ENCODE measurements at places on chromosomes 11 and 22.
A peak's percentile ranks its signal among the peaks of the same experiment; 100 is the strongest.

GRCh38 chr11:123330071-123330470 is 100.0 kb upstream of the GRAMD1B start:
- DNase-seq = no peak

GRCh38 chr11:77191823-77192495 is 63.9 kb downstream of the MYO7A start:
- DNase-seq = peak; percentile 92

DNA sequence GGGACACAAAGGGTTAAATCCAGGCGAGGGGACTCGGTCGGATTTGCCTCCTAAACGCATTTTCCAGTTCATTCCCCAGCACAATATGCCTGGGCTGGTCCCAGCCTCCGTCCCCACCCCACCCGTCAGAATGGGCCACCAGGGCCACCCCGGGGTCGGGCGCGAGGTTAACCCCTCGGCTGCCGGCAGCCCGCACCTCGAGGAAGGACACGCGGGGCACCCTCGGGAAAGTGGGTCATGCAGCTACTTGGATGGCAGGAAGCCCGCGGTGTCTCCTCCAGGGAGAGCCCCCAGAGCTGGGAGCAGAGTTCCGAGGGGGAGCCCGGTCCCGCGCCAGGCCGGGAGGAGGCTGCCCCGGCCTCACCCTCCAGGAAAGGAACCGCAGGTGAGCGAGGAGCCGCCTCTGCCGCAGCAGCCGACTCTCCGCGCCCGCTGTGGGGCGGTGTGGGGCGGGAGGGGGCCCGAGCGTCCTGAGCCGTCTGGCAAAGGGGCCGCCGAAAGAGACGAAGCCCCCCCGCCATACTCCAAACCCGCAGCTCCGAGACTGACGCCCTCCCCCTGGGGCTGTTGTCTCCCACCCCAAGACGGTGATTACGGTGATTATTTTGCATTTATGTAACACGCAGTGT is 1.4 kb downstream of the NECTIN1 start:
- DNase-seq = no peak

DNA sequence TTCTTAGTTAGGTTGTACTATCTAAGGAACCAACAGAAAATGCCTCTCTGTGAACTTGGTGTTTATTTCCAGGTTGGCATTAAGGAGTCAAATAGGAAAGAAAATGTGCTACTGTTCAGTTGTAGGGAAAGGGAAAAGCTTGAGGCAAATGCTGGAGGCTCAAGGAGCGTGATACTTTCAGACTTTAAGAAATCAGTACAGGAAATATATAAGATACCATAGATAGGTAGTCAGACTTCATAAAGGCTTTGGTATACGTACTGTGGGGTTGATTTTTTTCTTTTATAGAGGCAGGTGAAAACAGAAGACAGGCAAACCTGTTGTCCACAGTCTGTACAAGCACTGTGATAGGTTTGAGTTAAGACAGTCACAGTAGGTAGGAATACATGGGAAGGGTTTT is 30.8 kb downstream of the EP300 start:
- DNase-seq = no peak

GRCh38 chr22:39280250-39280649 is 35.5 kb upstream of the PDGFB start:
- no peak for DNase-seq

DNA sequence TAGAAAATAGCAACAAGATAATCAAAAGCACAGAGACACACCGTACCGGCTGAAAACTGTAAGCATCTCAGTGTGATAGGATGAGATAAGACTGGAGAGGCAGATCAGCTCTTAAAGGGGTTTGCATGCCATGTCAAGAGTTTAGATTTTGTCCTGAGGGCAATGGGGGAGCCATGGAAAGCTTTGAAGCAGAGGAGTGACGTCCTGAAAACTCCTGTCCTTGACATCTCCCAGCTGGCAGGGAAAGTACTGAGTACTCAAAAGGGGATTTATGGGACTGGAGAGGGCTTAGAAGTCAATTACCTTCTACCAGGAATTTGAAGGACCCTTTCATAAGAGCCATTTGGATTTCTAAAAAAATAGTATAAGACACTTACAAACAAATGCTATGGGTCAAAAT is 420.5 kb upstream of the NARS2 start:
- DNase-seq = no peak

GRCh38 chr22:34111210-34111824 is 191.0 kb upstream of the LARGE1 start:
- peak; percentile 20 for DNase-seq

- no peak for DNase-seq
Measured at GRCh38 chr11:46338988-46339666, 8.1 kb upstream of the DGKZ start.

GRCh38 chr22:39646398-39647063 is 76.0 kb downstream of the CACNA1I start:
- no peak for DNase-seq

- no peak for DNase-seq
Measured at GRCh38 chr22:17950651-17951214, 73.6 kb downstream of the MICAL3 start.

DNA sequence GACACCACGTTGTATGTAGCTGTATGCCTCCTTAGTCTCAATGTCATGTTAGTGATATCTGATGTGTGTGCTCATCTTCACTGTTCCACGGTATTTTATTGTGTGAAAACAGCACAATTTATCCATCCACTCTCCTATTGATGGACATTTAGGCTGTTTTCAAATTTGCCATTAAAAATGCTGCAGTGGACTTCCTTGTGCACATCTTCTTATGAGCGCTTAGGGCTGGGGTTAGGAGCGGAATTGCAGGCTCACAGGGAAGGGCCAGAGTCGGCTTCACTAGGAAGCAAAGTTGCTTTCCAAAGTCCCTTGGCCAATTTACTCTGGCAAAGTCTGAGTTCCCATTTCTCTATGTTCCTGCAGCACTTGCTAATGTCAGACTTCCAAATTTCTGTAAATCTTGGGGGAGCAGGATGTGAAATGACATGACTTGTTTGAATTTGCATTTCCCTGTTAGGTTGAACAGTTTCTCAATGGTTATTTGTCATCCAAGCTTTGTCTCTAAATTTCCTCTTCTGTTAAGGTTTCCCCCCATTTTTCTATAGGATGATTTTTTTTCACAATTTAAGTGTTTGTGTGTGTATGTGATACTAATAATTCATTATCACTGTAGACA is 75.4 kb downstream of the MYEOV start:
- DNase-seq = no peak

DNA sequence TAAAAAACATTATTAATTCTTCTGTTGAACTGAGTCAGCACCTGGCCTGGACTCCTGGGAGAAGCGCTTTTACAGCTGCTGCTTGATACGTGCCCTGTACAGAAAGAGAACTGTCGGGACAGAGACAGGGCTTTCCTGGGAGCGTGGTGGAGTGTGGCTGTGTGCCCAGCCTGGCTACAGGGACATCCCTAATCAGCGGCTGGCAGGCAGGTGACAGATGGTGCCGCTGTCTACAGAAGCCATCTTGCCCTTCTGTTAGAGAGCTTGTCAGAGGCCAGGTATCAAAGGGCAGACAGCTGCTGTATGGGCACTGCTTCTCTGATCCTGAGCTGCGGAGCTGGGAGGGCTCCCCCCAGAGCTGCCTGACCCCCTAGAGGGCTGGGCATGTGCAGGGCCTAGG is 361.8 kb downstream of the TENM4 start:
- DNase-seq = no peak

DNA sequence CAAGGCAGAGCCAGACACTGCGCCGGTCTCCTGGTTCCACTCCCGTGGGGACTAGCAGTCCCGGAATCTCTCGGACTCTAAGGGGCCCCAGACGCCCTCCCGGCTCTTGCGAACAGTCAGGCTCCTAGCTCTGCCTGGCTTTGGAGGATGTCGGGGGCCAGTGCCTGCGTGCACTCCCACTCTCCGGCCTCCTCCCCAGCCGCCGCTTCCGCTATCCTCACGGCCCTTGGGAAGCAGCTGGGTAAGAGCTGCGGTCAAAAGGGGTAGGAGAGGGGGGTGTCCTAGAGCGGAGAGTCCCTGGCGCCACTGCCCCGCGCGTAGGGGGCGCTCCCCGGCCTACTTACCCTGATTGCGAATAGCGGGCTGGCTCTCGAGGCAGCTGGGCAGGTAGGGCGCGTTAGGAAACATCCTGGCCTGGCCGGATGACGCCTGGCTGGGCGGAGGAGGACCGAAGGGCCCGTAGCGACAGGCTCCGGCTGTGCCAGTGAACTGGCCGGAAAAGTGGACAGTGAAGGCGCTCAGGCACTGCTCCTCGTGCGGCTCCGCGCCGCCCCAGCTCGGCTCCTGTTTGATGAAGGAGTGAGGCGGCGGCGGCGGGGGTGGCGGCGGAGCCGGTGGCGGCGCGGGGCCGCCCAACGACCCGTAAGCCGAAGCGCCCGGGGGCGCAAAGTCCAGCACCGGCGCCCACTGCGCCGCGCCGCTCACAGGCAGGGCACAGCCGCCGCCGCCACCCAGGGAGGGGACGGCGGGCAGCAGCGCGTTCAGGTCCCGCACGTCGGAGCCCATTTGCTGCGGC is 785 bp downstream of the WT1 start:
- DNase-seq = no peak

DNA sequence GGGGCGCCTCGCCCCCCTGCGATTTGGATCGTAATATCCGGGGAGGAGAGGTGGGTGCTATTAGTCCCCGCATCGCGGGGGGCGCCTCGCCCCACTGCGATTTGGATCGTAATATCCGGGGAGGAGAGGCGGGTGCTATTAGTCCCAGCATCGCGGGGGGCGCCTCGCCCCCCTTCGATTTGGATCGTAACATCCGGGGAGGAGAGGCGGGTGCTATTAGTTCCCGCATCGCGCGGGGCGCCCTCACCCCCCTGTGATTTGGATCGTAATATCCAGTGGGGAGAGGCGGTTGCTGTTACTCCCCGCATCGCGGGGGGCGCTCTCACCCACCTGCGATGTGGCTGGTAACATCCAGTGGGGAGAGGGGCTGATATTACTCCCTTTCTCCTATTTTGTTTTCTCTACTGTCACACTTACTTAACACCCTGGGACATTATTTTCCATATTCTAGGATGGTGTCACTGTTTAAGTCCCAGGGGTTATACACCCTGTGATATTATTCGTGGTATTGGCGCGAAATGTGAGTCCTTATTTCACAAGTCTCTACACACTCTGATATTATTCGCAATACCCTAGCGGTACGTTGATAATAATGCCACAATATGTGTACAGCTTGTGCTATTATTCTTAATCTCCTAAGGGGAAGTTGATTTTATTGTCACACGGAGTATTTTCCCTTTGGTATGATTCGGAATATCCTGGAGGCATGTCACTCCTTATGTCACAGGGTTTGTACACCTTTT is 57.8 kb upstream of the ALDH3B2 start:
- peak; percentile 33 for DNase-seq

GRCh38 chr11:106446955-106447354 is 369.5 kb downstream of the AASDHPPT start:
- no peak for DNase-seq

DNA sequence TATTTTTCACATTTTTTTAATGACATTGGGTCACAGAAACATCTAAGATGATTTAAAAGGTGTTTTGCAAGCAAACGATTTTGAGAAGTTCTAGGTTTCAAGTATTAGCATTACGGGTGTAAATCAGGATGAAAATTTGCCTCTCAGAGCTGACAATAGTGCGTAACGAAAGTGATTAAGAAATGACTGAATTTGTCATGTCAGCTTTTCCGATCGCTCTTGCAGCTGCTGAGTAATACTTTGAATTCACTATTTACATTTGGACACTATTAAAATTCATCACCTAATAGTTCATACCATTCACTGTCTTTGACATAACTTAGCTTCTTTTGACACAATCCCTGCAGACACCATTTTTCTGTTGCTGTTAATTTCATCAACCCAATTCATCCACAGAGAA is 205.2 kb downstream of the SOX6 start:
- no peak for DNase-seq

- no peak for DNase-seq
Measured at GRCh38 chr11:84634309-84634708, 992.8 kb downstream of the DLG2 start.

GRCh38 chr11:119828006-119828405 is 99.0 kb upstream of the NECTIN1 start:
- no peak for DNase-seq

All from ACHN (cell line).